Natural killer cell treated with Interleukin-12 subunit alpha and Interleukin-12 subunit beta and Interleukin-15 and Interleukin-18, amount 100 ng/mL, for 72 hours (primary cell): ENCODE measurements at places on chromosomes 3 and 15.

DNA sequence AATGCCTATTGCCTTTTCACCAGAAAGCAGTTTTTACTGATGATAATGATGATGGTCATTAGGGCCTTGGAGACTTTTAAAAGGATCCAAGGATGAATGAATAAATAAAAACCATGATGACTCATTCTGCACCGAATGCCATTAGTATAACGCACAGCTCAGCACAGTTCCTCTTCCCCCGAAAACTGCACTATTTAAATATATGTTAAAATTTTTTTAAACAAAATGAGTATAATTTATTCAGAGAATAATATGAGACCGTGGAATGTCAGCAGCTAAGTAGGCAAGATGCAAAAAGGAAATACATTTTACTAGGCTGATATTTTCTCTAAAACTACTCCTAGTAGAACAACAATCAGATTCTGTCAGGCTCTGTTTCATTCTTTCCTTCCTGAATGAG, 83.4 kb upstream of the NANOGP8 start:
- no peak for DNase-seq

GRCh38 chr3:39147711-39148434, 5.5 kb downstream of the CSRNP1 start:
- DNase-seq = peak; percentile 73

DNA sequence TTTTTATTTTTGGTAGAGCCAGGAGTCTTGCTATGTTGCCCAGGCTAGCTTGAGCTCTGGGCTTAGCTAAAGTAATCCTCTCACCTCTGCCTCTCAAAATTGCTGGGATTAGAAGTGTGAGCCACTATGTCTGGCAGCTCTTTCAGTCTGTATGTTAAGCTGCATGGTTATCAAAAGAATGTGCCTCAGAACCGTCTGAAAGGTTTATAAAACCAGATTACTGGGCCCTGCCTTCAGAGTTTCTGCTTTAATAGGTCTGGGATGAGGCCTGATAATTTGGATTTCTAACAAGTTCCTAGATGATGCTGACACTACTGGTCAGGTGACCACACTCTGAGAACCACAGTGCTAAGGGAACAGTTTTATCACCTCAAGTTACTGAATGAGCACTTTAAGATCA, 34.6 kb downstream of the SENP5 start:
- DNase-seq = no peak

GRCh38 chr3:17052363-17052762, 167.6 kb downstream of the PLCL2 start:
- DNase-seq = no peak

DNA sequence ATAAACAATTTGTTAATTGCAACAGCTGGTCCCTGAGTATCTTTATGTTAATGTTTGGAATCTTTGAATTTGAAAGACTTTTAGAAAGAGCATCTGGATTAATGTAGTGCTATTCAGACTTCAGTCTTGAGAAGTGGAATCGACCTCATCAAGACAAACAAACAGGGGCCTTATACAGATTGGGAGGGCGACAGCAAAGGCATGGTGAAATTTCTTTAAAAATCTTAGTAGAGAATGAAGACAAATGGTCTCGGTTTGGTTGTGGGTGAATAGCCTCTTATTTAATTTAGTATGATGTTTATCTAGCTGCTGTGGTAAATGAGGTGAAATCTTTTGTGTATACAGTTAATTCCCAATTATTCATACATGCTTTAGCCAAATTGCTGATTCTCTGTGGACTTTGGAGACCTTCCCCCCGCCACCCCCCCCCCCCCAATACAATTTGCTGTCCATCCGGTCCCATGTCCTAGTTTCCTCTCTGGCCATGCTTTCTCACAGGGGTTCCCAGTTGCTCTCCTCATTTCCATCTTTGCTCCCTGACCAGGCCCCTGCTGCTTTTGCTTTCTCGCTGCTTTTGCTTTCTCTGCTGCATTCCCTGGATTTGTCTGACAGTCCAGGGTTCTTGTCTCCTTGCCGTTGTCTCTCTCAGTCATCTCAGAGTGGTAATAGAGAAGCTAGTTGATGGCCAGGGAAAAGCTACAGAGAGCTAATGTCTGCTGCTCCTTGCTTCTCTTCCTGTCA, 135.3 kb downstream of the FNDC3B start:
- no peak for DNase-seq

GRCh38 chr3:11576453-11576852, 67.3 kb downstream of the VGLL4 start:
- no peak for DNase-seq

GRCh38 chr15:35487417-35487816, 58.5 kb downstream of the DPH6 start:
- DNase-seq = no peak

GRCh38 chr15:100434038-100434437, 92.3 kb upstream of the ADAMTS17 start:
- no peak for DNase-seq

- DNase-seq = no peak
These were observed 267.2 kb downstream of the GABRG3 start for GRCh38 chr15:27238209-27238608.

DNA sequence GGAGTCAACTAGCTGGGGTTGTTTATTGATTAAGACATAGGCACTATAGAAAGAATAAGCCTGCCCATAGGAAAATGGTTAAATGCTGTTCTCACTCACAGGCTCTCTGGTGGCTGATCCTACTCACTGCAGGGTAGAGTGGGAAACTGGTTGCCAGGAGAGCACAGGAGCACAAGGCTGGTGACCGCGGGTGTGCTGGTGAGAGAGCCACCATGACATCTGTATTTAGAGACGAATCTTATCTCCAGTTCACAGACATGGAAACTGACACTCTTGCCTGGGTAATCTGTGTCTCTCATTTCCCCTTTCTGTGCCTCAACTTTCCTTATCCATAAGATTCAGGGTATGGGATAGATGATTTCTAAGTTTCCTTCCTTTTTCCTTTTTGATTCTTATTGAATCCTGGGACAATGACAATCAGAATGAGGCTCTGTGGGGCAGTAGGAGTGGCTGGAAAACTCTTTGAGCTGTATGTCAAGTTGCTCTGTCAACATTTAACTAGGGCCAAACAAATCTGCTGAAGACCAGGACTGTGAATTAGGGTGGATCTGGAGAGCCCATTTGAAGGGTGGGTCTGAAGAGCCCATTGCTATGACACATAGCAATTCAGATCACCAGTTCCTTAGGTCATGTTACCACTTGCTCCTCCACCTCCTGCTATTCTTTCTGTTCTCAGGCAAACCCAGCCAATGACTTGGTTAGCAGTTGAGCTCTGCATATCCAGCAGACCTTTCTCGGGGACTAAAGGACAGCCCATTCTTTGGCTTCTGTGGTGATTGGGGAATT, 286.1 kb upstream of the TBL1XR1 start:
- no peak for DNase-seq

GRCh38 chr15:42456971-42457370, 34.0 kb downstream of the ZNF106 start:
- no peak for DNase-seq
